ENCODE measurements at places on chromosomes 12 and 14. TPM values are rescaled to one million over a fixed set of nuclear protein-coding genes. Genes with fewer than 3 reads are reported as not detected.

The GDF3 gene
- 0.25 TPM for polyA plus RNA-seq

The KRT8 gene
- 285 TPM for polyA plus RNA-seq

The ASIC1 gene
- 21.4 TPM for polyA plus RNA-seq

DNA sequence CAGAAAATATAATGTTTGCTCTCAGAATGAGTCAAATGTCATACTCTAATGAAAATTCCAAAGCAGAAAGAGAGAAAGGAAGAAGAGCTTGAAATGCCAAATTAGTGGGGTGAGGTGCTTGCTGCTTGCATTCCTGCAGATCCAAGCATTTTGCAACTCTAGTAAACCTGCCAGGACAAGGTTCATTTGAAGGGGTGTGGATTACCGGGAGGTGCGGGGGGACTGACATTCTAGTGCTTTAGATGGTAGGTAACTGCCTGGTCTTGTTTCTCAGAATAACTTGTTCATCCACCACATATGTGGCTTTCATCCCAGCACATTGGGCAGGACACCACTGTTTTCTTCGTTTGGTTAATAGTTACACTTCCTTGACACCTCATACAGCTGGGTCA is 144.4 kb downstream of the AKAP6 start:
- no peak for DNase-seq

DNA sequence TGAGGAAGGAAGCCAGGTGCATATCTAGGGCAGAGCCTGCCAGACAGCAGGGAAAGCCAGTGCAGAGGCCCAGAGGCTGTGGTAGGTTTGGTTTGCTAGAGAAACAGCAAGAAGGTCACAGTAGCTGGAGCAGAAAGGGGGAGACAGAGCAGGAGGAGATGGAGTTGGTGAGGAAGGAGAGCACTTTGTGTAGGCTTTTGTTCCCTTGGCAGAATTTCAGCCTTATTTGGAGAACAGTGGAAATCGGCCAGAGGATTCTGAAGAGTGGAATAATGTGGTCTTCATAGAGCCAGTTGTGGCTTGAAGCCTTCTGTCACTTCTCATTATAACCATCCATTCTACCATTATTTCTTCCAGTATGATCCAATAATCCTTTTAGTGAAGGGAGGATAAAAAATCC is 212.9 kb upstream of the FAR2 start:
- DNase-seq = no peak

- no peak for DNase-seq
Observed at GRCh38 chr14:105050551-105050897, 14.7 kb downstream of the GPR132 start.

- DNase-seq = no peak
Observed at GRCh38 chr12:1162081-1162760, 171.2 kb downstream of the ERC1 start.

DNA sequence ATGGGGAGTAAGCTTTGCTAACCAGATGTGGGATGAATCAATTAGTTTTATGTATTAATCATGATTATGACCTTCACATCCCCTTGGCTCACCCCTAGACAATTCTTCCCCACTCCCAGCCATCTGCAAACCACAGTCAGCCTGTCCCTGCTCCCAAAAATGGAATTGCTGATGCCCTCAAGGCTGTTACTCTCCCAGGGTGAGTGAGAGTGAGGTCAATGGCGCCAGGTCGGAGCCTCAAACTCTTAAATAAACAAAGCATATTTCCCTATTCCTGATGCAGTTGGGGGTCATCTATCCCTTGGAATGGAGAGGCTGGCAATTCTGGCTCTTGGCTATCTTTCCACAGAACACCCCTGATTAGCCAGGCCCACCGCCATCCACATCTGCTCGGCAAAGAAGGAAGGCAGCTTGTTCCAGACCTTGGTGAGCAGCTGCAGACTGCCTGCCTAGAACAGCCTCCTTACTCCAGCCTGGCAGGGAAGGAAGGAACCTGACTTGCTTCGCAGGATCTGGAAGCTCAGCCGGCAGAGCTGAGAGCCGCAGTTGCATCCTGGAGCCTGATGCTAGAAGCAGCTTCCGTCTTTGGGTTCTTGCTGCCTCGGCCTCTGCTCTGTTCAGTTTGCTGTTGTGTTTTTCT is 57.0 kb downstream of the SMUG1 start:
- DNase-seq = no peak

GRCh38 chr14:94702629-94703028 is 67.3 kb downstream of the GSC start:
- DNase-seq = no peak

DNA sequence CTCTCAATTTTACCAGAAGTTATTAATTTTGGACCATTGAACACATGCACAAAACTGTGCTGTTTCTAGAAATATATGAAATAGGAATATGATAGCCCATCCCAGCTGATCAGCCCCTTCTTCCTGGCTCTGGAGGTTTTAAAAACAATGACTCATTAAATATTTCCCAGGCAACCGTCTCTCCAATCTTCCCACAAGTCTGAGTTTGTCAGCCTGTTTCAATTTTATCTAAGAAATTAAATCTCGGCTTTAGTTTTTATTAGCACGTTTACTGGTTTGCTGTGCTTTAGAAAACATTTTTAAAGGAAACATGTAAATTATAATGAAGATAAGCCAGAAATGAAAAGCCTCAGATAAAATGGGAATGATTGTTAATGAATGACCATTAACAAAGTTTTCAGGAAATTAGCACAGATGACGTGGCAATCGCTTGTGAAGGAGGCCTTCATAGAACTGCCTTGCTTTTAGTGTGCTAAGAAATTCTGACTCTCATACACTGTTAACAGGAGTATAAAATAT is 89.3 kb upstream of the RAP1B start:
- no peak for DNase-seq

GRCh38 chr12:131357185-131357747 is 353.6 kb upstream of the SFSWAP start:
- DNase-seq = no peak

All from left renal pelvis (tissue), 4 donors.